ENCODE measurements at places on chromosomes 11 and 22.

GRCh38 chr11:8386134-8386864 is 122.6 kb upstream of the LMO1 start:
- no peak for DNase-seq

- DNase-seq, result peak; percentile 58
Observed at GRCh38 chr11:119990309-119991021, 147.4 kb downstream of the TRIM29 start.

DNA sequence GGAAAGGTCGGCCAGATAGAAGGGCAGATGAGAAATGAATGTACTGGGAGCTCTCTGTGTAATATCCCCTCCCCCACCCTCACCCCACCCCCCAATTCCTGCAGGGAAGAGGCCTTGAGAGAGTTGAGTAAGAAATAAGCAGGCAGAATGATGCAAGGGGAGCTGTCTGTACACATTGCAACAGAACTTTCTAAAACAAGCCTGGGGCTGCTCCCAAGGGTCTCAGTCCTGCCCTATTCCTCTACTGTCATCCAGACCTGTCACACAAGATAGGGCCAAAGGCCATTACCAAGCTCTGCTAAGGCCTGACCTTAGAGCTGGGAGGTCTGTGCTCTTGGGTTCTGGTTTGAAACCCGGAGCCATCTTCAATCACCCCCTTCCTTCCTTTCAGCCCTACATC is 5.7 kb upstream of the DGAT2 start:
- peak; percentile 57 for DNase-seq

GRCh38 chr22:47147572-47147971 is 385.1 kb downstream of the TBC1D22A start:
- DNase-seq, result no peak

DNA sequence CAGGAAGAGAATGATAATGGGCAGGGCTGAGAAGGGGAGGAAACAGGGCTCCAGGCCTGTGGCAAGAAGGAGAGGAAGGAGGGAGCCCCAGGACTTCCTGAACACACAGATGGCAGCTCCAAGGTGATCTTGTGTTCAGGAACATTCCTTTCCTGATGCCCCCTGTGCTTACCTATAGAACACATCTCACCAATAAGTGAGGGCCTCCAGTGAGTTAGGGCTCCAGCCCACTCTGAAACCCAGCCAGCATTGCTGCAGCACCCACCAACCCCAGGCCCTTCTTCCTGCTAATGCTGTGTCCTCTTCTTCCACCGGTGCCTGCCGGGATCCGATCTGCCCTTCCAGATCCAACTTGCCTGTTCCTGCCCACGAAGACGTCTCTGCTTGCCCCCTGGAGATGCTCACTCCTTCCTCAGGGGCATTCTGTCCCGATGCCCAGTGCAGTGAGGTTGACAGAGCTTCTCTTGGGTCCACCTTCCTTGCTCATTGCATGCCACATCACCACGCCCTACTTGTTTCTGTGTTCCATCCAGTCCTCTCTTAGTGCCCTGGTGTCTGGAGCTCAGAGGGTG is 17.4 kb downstream of the ANKK1 start:
- DNase-seq, result no peak

DNA sequence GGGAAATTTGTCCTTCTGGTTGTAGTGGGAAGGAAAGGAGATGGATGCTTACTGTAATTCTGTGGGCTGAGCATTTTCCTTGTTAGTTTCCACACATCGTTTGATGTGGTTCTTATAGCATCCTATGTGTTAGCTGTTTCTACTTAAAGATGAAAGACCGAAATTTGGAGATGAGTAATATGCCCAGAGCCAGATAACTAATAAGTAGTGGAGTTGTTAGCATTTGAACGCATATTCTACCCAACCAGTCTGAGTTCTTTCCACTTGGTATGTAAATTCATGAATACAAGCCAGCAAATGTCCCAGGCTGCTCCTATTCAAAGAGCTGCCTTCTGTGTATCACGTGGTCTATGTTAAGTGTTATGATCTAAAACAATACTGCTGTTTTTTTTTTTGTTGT is 14.6 kb downstream of the SPECC1L start:
- DNase-seq, result no peak

DNA sequence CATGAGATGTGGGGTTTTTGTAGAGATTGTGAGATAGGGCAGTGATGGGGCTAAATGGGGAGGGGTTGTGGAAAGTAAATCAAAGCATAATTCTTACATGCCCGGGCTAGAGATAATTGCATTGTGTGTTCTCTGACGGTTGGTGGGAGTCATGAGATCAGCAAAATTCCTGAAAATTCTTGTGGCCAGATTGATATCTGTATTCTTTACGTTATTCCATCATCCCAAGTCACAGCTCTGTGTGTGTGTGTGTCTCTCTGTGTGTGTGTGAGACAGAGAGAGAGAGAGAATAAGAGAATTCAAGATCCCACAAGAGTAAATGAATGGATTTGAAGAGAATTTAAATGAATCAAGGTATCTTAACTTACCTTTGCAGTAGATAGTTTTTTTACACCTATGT is 138.6 kb upstream of the ARHGAP20 start:
- DNase-seq, result no peak

- DNase-seq, result peak; percentile 95
Observed at GRCh38 chr11:130478204-130478701, 29.8 kb downstream of the ADAMTS15 start.

DNA sequence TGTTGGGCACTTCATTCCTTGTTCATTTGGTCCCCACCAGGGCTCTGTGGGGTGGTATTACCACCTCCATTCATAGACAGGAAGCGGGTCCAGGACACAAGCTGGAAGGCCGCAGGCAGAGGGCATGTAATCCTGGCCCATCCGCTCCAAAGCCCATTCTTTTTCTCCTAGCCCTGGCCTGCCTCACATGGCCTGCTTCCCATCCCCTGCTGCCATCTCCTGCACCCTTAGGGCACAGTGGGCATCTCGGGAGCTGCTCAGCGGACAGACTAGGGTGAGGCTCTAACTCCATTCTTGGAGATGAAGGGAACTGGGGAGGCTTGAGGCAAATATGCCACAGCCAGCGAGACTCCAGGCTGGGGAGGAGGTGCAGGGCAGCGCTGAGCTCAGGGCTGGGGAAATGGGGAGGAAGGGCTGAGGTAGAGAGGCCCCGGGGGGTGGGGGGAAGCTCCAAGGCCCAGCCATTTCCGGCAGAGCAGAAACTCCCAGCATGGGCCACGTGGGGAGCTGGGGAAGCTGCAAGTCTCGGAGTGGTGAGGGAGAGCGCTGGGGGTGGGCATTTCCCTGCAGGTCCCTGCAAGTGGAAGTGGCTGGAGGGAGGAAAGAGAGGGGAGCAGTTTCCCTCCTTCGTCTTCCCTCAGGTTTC is 14.3 kb upstream of the BCL9L start:
- DNase-seq, result no peak

DNA sequence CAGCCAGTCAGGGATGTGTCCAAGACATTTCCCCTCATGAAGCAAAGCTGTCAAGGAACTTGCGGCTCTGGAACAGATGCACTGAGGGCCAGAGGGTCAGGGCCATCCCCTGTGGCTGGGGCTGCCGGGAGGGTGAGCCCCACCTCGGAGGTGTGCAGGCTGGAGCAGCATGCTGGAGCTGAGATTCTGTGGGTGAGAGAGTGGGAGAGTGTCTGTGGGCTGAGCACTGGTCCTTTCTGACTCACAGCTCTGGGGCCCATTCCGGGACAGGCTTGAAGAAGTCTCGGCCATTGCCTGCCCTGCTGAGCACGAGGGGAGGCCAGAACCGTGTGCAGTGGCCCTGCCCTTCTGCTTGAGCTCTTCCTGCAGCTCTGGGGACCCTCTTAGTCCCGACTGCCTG is 2.1 kb downstream of the OMP start:
- DNase-seq, result no peak

DNA sequence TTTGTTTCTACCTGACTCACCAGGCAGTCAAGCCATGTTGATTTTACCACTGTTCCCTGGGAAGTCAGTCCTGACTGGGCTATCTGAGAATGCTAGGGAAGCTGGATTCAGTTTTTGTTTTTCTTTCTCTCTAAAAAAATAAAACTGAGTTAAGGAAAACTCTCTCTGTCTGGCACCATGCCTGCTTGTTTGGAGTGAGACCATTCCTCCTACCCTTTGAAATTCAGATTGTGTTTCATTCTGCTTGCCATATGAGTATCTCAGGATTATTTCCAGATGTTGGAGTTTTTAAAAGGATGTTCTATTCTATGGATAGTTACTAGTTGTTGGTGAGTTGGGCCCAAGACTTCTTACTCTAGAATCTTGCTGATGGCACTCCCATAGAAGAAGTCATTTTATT is 1917.0 kb downstream of the LRRC4C start:
- DNase-seq, result no peak

GRCh38 chr11:110490886-110491285 is 61.1 kb downstream of the FDX1 start:
- peak; percentile 86 for DNase-seq

- peak; percentile 20 for DNase-seq
Observed at GRCh38 chr11:126357969-126358762, 2.7 kb downstream of the ST3GAL4 start.

DNA sequence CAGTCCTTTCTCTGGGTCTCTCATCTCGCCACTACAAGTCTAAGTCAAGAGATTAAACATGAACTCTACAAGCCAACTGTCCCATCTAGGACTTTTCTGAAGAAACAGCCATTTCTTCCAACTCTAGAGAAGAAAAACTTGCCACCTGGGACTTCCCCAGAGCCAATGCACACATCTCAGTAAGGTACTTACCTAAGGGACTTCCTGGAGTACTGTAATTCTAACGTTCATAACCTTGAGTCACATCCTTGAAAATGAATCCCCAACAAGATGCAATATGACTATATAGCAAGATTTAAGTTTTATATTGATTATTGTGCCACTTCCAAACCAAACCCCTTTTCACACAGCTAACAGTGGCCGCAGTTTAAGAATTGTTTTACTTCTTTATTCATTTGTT is 11.9 kb upstream of the ISX start:
- no peak for DNase-seq

GRCh38 chr22:39731881-39732555 is 161.5 kb downstream of the CACNA1I start:
- DNase-seq, result no peak

DNA sequence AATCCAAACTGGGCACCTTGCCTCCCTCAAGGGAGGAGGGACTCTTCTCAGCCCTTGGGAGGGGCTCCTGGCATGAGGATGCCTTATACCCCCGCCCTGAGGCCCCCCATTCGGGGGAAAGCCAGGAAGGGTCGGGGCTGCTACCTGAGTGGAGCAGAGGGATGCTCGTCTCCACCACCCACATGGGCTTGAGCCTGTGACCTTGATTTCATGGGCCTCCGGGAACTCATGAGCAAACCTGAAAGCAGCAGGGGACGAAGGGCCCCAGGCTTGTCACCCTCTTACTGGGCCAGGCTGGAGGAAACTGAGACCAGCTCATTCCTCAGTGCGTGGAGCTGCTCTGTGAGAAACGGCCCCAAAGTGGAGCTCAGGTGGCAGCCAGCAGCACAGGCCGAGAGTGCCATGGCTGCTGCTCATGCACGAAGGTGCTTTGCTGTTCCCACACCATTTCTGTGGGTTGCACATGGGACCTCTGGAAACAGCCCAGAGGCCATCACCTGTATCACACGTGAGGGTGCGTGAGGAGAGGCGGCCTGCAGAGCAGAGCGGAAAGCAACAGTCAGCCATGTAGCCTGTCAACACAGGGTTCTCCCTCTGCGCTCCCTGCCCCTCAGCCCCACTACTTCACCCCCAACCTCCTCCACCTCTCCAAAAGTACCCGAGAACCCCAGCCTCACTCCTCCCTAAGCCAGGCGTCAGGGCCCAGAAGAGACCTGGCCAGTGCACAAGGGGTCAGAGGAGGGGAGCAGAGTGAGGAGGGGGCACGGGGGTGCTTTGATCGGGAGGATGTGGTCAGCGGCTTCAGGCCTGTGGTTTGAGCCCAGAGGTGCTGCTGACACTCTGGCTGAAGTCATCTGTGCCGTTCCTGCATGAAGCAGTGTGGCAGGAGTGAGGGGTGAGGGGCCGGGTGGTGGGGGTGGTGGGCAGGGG is 14.1 kb upstream of the IL2RB start:
- no peak for DNase-seq

DNA sequence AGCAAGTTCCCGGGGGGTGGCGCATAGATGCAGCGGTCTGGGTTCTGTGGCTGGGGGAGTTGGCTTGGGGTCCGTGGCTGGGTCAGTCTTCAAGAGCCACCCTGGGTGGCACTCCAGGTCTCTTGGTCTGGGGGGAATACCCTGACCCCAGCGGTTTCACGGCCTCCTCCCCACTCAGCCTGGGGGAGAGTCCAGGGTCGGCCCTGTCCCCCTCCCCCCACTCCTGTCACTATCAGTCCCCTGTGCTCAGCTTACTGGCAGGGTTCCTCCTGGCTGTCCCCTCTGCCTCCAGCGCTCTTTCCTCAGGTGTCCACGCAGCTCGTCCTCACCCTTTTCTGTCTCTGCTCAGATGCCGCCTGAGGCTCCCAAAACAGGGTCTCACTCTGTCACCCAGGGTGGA is 68.5 kb upstream of the PARVG start:
- no peak for DNase-seq

DNA sequence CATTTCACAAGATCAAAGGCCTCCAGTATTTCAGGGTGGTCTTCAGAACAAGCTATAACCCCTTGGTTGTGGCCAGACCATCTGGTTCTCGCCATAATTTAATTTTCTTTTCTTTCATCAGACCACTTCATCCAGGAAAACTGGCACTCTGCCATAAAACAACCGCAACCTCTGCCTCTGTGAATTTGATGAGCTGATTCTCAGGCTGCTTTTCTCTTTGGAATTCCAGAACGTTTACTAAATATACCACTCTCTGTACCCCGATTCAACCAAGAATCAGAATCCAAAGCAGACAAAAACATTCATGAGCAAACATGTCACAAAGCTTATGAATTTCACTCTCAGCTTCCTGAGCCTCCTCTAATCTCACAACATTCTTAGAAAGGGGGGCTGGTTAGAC is 331.8 kb upstream of the SYN3 start:
- DNase-seq, result no peak

GRCh38 chr11:67666676-67667489 is 7.5 kb downstream of the ALDH3B2 start:
- DNase-seq, result peak; percentile 11

GRCh38 chr22:27349456-27349855 is 452.1 kb downstream of the MN1 start:
- DNase-seq, result no peak

DNA sequence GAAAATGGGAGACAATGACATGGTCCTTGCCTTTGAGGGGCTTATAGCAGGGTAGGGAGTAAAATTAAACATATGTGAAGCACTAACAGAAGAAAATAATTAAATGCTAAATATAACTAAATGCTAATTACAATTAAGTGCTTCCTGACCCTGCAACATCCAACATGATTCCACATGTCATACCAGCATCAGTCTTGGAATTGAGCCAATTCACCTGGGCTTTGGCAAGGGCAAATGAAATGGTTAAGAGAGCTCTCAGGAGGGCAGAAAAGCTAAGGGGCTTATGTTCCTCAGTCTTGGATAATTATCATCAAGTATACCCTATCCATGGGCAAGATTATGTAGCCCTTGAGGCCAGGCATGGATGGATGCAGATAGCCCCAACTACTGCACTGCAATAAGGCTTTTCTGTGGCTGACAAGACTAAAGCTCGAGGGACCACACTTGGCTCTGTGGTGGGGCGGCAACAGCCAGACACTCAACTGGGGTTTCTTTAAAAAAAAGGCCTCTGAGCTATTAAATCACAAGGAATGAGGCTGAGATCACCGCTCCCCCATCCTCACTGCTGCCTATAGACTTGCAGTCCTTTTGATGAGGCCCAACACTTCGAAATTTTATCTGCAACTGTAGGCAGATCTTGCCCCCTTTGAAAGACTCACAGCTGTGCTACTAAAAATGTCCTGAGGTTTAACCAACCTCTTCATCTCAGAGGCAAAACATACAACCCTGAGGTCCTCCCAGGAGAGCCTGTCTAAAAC is 39.0 kb downstream of the IL18BP start:
- no peak for DNase-seq

GRCh38 chr11:109527496-109527895 is 105.5 kb downstream of the C11orf87 start:
- peak; percentile 25 for DNase-seq

- DNase-seq, result peak; percentile 72
Observed at GRCh38 chr11:13207665-13208594, 69.7 kb upstream of the BMAL1 start.

Data from AG20443 (cell line).